Fibroblast of skin of scalp (primary cell): ENCODE measurements at places on chromosomes 2 and 18.
A peak's percentile ranks its signal among the peaks of the same experiment; 100 is the strongest.

DNA sequence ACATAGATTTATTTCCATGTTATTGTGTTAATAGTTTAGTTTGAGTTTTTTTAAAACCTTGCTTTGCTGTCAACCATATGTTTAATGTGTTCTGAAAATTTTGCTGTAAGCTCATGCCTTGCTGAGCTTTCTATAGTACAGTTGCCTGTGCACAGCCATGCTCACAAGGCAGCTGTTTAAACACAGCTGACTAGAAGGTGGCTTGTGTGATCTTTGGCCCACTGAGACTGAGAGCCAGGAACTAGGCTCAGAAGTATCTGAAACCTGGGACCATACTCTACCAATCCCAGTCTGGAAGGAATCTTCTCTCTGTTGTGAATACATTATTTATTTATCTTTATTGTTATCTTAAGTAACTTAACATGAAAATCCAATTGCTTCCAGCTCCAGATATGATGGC lies 350.5 kb downstream of the KIAA1328 start:
- DNase-seq: no peak

DNA sequence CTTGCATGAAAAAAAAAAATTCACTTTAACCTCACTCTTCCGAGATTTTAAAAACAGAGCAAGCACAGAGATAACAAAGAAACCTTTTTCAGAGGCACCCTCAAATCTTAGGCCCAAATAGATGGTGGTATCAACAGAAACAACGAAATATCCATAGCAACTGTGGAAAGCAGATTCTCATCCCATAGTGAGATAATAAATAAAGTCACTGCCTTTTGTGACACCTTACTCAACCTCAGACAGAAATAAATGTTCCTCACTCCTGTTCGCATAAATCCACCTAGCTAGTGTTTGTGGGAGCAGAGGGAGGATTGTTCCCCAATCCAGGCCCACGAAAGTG lies 60.9 kb upstream of the RTN4 start:
- no peak for DNase-seq

- DNase-seq: peak; percentile 30
Observed at GRCh38 chr18:48825101-48825745, 125.5 kb downstream of the SMAD7 start.

DNA sequence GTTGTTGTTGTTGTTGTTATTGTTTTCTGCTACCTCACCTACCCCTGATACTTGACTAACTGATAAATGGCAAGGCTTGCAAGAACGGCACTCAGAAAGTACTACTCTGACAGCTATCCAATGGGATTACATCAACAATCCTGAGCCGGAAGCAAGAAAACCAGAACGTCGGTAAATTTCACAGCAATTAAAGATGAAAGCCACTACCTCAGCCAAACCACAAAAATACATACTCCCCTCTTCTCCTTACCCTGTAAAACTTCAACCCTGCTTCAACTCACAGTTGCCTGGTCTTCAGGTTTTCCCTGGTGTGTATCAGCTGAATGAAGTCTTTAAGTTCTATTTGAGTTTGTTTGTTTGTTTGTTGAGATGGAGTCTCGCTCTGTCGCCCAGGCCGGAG lies 293.7 kb upstream of the RND3 start:
- no peak for DNase-seq

GRCh38 chr2:229273723-229274338 lies 2.7 kb upstream of the PID1 start:
- peak; percentile 80 for DNase-seq

DNA sequence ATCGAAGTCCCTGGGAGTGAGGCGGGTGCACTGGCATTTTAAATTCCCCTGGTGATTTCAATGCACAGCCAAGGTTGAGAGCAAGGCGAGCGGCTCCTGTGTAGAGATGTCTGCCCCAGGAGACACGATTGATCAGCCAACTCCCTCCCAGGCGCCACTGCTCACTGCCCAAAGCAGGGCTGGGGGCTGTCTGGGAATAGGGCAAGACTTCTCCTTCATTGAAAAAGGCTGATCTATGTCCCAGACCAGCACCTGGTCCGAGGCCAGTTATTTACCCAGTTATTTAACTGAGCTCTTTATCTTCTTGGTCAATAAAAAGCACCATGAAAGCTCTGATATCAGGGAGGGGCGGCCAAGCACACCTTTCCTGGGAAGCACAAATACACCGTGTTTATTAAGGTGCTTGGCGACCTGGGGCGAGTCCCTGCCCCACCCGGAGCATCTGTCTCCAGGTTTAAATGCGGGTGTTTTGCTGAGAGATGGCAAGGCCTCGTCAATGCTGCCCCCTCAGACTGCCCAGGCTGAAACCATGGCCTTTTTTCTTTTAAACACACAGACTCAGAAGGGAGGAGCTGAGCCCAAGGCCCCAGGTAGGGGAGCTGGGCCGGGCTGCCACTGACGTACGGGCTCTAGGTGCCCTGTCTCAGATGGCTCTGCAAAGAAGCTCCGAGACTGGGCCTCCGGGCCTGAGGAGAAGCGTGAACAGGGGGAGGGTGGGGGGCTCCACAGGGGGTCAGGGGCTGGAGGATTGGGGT lies 73.9 kb upstream of the HPCAL1 start:
- DNase-seq: no peak

GRCh38 chr2:80887841-80888378 lies 583.4 kb upstream of the LRRTM1 start:
- no peak for DNase-seq

DNA sequence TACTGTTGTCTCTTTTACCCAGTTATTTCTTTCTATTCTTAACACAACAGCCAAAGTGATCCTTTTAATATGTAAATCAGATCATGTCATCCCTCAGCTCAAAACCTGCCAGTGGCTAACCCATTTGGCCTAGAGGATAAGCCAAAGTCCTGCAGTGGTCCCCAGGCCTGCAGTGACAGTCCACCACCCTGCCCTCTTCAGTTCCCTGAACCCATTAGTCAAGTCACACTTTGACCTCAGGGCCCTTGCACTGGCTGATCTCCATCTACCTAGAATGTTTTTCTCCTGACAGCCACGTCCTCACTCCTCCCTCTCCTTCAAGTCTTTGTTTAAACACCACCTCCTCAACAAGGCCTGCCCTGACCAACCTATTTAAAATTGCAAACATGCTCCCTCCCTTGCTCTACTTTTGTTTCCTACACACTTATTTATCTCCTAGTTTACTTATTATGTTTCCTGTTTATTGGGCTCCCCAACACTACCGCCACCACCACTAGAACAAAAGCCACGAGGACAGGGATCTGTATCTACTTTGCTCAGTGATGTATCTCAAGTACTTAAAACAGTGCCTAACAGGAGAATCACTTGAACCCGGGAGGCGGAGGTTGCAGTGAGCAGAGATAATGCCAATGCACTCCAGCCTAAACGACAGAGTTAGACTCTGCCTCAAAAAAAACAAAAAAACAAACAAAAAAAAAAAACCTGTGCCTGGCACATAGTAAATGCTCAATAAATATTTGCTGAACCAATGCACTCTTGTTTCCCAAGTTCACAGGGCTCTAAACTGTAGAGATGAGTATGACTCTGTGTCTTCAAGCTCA lies 9.3 kb downstream of the MREG start:
- no peak for DNase-seq

GRCh38 chr2:169683054-169683424 lies 11.2 kb downstream of the CFAP210 start:
- DNase-seq: no peak

DNA sequence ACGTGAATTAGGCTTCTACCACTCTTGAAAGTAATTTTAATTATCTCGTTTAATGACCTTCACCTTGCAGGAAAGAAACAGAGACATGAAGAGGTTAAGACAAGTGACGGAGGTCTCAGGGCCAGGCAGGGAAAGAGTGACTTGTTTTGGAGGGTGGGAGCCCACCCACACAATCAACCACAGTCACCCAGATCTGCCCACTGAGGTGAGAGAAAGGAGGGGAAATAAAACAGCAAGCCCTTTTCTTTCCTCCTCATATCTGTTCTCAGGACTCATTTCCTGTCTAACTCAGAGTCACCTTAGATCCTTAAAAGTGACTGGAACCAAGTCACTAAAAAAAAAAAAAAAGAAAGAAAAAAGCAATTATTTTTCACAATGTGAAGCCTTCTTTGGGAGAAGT lies 26.8 kb downstream of the ATP8B1 start:
- no peak for DNase-seq

DNA sequence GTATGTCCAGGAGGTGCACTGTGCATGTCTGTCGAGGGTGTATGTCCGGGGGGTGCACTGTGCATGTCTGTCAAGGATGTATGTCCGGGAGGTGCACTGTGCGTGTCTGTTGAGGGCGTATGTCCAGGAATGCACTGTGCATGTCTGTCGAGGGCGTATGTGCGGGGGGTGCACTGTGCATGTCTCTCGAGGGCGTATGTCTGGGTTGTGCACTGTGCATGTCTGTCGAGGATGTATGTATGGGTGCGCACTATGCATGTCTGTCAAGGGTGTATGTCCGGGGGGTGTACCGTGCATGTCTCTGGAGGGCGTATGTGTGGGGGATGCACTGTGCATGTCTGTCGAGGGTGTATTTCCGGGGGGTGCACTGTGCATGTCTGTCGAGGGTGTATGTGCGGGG lies 249.3 kb upstream of the MYT1L start:
- no peak for DNase-seq

DNA sequence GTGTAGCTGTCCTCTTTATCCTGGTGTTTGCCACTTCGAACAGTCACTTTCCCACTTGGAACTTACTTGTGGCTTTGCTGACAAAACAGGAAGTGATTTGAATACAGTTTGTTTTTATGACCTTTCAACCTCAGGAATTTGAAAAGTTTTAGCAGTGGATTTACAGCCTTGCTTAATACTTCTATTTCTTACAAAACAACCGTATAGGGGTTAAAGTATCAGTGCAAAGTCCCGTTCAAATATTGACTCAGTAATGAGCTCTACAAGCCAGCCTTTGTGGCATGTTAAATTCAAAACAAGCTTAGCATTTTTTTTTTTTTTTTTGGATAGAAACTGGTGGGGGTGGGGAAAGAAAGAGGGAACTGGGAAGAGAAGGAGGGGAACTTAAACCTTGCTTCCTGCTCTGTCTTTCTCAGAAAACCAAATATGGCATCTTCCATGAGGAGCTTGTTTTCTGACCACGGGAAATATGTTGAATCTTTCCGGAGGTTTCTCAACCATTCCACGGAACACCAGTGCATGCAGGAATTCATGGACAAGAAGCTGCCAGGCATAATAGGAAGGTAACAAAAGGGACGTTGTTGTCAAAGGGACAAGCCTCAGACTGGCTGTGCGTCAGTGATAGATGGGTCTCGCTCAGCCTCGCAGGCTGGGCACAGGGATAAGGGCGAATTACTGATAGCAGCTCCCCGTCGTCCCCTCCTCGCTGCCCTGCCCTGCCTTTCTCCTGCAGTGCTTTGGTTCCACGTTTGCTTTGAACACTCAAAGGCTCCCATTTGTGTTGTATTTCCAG lies at the start of gene HNMT:
Gene HNMT, plus strand, starts transcription at position 408 of the 793 bp plus-strand sequence. Its CDS starts 19 bp downstream, at position 427.
- peak; percentile 75 for DNase-seq

- no peak for DNase-seq
Observed at GRCh38 chr2:201313362-201313761, 43.8 kb downstream of the FLACC1 start.

GRCh38 chr18:12076424-12077140 lies 17.1 kb upstream of the ANKRD62 start:
- DNase-seq: peak; percentile 50

GRCh38 chr18:43888598-43888997 lies 611.3 kb upstream of the SYT4 start:
- DNase-seq: peak; percentile 27

DNA sequence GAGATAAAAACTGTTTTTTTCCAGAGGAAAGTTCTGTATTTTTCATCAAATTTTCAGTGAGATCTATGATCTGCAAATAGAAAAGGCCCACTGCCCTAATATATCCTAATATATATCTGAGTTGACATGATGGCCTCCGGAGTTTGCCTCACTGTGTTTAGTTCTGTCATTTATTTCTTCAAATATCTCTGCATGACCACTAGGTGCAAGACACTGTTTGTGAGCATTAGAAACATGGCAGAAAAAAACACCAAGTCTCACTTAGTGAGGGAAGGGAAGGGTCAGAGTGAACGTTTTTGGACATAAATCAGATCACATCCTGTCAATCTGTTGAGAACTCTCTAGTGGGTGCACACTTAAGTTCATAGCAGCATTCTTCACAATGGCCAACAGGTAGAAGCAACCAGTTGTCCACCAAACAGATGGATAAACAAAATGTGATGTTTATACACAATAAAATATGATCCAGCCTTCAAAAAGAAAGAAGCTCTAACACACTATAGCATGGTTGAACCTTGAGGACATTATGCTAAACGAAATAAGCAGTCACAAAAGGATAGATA lies 53.4 kb downstream of the SPIRE1 start:
- no peak for DNase-seq

DNA sequence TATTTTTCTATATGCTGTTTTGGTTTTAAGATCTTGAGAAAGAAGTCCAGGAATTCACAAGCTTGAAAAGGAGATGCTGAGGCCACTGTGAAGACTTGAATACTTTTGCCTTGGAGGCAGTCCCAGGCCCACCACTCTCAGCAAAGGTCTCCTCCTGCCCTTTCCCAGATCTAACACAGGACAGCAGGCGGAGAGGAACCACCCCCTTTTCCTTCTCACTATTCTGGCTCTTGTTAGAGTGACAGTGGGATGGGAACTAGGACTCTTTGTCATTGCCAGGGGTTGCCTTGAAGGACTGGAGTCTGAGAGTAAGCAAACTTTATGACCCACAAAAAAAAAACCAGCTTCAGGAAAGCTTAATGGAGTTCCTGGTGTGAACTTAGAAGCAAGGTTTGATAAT lies 54.7 kb downstream of the E2F6 start:
- DNase-seq: no peak

DNA sequence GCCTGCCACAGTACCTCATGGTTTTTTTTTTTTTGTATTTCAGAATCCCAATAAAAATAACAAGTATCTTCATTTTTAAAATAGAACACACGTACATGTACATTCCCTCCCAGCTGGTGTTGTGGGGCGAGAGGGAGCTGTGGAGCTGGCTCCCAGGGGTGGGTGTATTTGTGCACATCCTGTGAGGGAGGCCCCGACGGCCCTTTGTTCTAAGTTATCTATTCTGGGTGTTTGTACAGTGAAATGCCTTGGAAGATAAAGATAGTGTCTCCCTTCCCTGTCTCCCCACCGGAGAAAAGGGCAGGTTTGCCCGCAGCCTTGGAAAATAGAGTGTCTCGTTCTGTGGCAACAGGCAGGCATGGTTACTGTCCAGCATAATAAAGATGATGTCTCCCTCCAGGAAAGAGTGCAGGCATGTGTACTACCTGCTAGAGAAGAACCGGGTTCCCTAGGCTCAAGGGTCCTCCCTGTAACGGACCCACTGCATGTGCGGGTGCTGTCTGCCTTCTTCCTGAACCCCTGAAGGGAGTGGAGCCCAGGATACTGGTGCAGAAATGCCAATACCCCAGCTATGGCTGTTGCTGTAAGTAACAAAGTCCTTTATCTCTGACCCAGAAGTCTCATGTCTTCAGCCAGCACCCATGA lies 12.1 kb upstream of the ALLC start:
- DNase-seq: no peak

- DNase-seq: peak; percentile 65
Observed at GRCh38 chr2:206642075-206643025, at the start of gene FAM237A. FAM237A (plus strand) TSS chr2:206642487; CDS start chr2:206644237, 1,750 bp downstream.

DNA sequence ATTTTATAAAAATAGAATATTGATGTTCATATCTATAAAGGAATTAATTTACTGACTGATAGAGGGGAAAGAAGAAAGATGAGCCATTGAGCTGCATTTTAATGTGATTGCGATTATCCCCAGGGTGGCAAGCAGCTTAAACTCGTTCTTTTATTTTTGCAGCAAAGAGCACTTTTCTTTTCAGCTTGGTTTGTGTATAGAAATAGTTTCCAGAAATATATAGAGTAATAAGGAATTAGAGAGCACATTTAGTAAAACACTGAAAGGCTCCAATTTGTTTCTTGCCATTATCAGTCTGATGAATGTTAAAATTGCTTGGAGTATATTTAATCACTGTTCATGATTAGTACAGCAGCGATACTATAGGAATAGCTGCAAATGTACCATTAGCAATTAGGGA lies 119.5 kb downstream of the MYO3B start:
- DNase-seq: no peak
